Central memory CD4-positive, alpha-beta T cell (primary cell): ENCODE measurements at places on chromosomes 2 and 18.
A peak's percentile ranks its signal among the peaks of the same experiment; 100 is the strongest.

GRCh38 chr2:223815884-223816570 is 21.4 kb downstream of the AP1S3 start:
- DNase-seq: no peak

- no peak for DNase-seq
Observed at GRCh38 chr18:49613141-49613640, 51.3 kb downstream of the LIPG start.

DNA sequence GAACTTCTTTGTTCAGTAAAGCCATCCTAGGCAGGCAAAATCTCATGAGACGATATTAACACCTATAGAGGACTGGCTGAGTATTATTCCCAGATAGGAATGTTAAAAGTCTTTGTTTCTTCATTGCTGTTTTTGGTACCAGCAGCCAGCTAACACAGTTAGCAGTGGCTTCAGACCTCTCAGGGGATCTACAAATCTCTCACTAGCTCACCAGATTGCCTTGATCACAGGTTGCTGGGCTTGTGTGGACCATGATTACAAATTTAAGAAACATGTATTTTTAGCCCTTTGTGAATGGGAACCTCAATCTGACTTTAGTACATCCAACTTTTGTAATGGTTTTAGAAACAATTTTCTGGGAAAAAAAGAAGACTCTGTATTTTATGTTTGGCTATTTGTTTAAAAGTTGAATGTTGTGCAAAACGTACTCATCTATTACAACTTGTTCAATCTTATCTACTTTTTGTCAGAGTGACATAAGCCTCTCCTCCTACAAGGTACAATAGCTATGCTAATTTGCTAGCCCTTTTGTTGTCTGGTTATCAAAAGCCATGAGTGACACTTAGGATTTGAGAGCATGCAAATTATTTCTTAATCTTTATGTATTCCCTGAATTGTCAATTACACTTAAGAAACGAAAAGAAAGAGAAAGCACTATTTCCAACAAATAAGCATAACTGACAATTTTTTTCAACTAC is 693.1 kb downstream of the ERBB4 start:
- no peak for DNase-seq

GRCh38 chr2:168611896-168612650 is 156.0 kb downstream of the CERS6 start:
- no peak for DNase-seq

DNA sequence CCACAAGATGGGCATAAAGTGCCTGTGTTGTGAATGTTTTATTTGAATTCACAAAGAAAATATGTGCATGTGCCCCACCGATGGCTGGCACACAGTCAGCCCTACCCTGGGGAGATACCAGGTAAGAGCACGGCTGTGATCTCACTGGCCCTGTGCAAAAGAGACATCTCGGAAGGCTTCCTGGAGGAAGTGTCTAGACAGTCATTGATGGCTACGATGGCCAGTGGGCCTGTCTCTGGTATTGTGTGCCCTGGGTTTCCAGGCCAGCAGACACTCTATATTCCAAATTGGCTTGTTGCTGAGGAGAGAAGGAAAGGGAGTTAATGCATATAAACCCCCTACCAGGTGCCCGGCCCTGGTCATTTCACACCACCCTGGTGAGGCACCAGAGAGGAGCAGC is 211.7 kb downstream of the GLI2 start:
- no peak for DNase-seq

DNA sequence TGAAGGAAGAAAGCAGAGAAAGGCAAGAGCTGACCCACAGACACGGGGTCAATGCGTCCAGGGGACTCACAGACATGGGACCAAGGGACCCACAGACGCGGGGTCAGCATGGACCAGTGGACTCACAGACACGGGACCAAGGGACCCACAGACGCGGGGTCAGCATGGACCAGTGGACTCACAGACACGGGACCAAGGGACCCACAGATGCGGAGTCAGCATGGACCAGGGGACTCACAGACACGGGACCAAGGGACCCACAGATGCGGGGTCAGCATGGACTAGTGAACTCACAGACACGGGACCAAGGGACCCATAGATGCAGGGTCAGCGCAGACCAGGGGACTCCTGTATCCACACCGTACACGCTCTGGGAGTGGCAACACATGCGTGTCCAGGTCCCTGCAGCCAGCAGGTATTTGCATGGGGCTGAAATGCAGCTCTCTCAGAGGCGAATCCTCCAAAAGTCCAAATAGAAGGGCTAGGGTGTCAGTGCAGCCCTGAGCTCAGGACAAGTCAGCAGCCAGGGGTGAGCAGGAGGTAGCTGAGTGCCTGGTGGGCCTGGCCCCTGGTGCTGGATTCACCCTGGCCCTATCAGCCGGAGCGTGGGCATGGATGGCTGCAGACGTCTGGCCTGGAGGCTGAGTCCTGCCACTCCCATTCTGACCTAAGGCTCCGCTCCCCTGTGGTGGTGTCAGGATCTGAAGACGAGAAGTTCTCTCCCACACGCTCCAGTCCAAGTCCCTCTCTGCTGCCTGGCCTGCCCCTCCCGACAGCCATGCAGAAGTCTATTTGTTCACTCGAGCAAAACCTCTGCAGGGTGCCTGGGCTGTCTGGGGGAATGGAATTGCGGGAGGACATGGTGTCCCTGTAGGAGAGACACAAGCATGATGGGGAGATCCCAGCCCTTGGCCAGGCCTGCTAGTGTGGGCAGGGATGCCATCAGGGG is 28.5 kb downstream of the TMEM18 start:
- no peak for DNase-seq

GRCh38 chr2:240959941-240960308 is 38.5 kb upstream of the SNED1 start:
- no peak for DNase-seq

GRCh38 chr2:45988879-45989278 is 308.3 kb upstream of the EPAS1 start:
- DNase-seq: no peak

DNA sequence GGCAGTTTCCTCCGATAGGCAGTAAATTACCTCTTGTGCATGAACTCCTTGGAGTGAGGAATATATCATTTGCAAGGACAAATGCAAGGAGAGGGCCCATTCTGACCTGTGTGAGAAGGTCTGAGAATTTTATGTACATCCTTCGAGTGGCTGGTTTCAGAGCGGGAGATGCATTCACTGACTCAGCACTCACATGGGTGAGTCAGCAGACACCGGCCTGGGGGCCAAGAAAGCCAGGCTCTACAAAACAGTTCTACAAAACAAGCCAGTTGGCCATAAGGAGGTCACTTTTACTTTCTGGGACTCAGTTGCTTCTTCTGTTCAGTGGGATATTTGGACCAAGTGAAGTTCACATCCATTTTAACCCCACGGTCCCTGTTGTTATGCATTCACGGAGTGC is 35.3 kb downstream of the CYP26B1 start:
- no peak for DNase-seq

- no peak for DNase-seq
Observed at GRCh38 chr2:162403884-162404283, 60.0 kb downstream of the GCA start.

- DNase-seq: no peak
Observed at GRCh38 chr18:73059280-73059679, 191.5 kb upstream of the NETO1 start.

- peak; percentile 25 for DNase-seq
Observed at GRCh38 chr18:58044370-58045241, 580 bp downstream of the NEDD4L start.

DNA sequence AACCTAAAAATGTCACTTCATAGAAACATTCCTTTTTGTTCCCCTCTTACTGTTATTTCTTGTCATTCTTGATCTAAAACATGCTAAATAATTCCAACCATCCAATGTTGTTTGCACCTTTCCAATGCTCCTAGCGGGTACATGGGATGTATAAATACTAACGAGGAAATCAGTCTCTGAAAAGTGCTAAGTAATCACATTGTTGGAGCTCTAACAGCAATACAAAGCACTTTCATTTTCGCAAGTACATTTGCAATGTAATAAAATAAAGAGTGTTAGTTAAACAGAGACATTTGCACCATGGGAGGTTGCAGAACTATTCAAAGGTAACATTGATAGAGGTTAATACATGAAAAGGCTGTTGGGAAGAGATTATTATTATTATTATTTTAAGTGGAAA is 286.2 kb upstream of the ACVR2A start:
- DNase-seq: no peak

DNA sequence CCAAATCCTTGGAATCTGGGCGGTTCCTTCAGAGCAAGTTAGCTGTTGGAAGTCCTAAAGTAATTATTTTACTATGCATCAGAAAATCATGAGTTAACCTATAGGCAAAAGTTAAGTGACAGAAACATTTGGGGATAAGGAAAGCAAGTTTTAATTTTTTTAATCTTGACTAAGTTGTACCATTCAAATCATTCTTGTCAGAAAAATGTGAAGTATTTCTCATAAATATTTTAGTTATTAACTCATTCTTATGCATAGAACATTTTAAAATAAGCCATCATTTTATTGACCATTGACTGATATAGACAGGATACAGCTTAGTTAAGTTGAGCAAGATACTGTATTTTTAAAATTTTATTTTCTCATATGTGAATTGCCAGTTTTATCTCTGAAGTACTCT is 98.2 kb upstream of the FOSL2 start:
- no peak for DNase-seq

DNA sequence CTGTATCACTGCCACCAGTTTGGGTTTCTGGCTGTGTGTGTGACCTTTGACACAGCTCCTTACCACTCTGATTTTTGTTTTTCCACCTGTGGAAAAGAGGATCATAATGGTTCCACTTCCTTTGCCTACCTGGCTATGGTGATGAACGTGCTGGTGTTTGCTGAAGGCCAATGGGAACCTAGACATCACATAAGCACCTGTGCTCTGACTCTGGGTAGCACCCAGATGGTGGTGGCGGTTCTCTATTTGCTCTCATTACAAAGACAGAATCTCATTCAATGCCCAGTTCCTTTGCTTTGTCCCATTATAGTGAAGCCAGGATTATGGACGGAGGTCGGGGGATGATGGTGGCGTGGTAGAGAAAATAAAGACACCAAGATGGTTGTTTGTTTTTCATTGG is 121.2 kb upstream of the GATA6 start:
- no peak for DNase-seq

DNA sequence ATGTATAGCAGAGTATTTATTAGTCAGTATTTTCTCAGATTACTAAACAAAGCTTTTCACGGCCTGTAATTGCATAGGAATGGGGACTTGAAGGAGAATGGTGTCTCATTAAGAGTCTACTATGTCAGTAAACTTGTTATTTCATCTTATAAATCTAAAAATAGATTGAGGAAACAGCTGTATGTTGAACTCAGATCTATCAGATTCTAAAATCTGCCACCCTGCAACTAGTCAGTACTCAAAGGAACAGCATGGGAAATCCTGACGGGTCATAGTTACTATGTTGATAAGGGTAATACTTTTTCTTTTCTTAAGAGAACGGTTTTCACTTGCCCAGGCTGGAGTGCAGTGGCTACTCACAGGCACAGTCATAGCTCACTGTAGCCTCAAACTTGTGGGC is 70.2 kb upstream of the EMILIN2 start:
- DNase-seq: no peak

DNA sequence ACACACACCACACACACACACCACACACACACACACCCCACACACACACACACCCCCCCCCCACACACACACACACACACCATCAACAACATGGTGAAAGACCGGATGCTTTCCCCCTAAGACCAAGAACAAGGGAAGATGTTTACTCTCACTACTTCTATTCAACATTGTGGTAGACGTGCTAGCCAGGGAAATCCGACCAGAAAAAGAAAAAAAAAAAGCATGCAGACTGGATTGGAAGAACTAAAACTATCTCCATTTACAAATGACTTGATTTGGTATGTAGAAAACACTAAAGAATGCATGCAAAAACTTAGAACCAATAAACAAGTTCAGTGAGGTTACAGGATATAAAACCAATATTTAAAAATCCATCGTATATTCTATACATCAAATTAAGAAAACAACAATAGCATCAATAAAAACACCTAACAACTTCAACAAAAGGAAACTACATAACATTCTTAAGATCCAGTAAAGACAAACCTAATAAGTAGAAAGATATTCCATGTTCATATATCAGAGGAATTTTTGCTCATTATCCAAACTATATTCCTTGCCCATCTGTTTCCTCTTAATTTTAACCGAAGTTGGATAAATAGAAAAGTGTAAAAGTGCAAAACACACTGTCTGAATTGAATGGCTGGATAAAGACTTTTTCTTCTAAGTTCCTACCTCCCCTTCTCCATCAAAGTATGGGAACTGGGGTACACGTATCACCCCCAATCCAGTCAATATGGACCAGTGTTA is 51.5 kb upstream of the RNU4ATAC start:
- DNase-seq: no peak

- no peak for DNase-seq
Observed at GRCh38 chr18:29594493-29594892, 1417.6 kb upstream of the CDH2 start.
